ENCODE measurements at places on chromosomes 2 and 18. TPM values are rescaled to one million over a fixed set of nuclear protein-coding genes. Genes with fewer than 3 reads are reported as not detected.

Gene NDUFV2
- total RNA-seq: 95.9 TPM

- peak; percentile 99 for DNase-seq
Measured at GRCh38 chr2:219642465-219643083, 15.1 kb downstream of the SLC4A3 start.

- no peak for DNase-seq
Measured at GRCh38 chr2:207694811-207695281, 16.6 kb upstream of the CCNYL1 start.

GRCh38 chr2:149991576-149991975 lies 404.0 kb upstream of the MMADHC start:
- DNase-seq: no peak
